ENCODE measurements at places on chromosomes 7 and 10.

GRCh38 chr7:95595746-95596197 lies 544 bp downstream of the PDK4 start:
- no peak for DNase-seq

- DNase-seq: peak; percentile 61
Measured at GRCh38 chr10:28628184-28628893, 49.0 kb upstream of the BAMBI start.

DNA sequence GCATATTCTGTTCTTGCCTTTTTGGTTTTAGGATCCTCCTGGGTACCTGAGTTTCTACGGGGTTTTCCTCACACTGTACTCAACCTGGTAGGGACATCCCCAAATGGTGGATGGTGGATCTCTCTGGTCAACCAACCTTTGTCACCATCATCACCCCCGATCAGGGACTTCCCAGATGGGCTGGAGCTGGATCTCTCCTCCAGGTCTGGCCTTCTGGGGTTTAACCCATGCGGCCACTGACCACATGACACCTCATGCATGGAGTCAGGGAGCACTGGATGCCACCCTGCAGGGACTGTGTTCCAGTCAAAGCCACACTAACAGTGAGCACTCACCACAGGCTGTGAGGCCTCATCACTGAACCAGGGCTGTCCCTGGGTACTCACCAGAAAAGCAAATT lies 80.0 kb downstream of the CELF2 start:
- no peak for DNase-seq

DNA sequence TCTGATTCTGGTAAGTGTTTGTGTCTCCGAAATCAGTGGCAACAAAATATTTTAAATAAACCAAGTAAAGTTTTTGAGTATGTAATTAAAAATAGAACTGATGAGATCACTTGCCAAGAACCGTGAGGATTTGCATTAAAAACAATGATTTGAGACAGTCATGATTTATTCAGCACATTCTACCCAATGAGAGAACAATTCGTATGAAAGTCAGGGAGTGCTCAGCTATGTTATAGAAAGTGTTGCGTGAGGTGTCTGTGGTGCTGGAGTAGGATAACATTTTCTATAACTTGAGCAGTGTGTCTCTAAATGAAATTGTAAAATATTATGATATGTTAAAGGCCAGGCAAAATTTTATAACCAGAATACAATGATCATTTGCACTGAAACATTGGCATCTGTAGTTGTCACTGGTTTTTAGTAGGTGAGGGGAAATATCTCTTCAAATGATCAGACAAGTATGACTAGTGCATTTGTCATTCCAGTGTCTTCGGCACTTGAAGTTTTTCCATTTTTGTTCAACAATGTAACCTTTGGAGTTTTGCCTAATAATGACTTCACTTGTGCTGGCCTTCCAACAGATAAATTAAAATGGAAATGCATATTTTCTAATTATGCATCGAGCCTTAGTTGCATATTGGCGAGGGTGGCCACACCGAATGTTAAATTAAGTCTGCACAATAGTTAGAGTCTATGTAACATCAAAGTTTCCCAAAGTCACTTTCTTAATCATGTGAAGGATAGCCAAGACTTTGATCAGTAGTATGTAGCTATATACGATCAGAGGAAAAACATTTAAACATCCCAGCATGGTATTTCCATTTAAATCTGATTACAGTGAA lies 335.9 kb downstream of the GFRA1 start:
- no peak for DNase-seq

- DNase-seq: no peak
Measured at GRCh38 chr10:100999742-101000126, at the start of gene LZTS2. TSS of gene LZTS2 (plus strand) at chr10:100999808. CDS start at chr10:101002539, 2,731 bp downstream.

- no peak for DNase-seq
Measured at GRCh38 chr10:81136261-81136660, 598.6 kb downstream of the SH2D4B start.

GRCh38 chr10:4453950-4454349 lies 372.1 kb upstream of the AKR1E2 start:
- no peak for DNase-seq

- DNase-seq: no peak
Measured at GRCh38 chr10:63841761-63842160, 320.6 kb downstream of the REEP3 start.

GRCh38 chr10:20641605-20642004 lies 255.5 kb downstream of the NEBL start:
- no peak for DNase-seq

DNA sequence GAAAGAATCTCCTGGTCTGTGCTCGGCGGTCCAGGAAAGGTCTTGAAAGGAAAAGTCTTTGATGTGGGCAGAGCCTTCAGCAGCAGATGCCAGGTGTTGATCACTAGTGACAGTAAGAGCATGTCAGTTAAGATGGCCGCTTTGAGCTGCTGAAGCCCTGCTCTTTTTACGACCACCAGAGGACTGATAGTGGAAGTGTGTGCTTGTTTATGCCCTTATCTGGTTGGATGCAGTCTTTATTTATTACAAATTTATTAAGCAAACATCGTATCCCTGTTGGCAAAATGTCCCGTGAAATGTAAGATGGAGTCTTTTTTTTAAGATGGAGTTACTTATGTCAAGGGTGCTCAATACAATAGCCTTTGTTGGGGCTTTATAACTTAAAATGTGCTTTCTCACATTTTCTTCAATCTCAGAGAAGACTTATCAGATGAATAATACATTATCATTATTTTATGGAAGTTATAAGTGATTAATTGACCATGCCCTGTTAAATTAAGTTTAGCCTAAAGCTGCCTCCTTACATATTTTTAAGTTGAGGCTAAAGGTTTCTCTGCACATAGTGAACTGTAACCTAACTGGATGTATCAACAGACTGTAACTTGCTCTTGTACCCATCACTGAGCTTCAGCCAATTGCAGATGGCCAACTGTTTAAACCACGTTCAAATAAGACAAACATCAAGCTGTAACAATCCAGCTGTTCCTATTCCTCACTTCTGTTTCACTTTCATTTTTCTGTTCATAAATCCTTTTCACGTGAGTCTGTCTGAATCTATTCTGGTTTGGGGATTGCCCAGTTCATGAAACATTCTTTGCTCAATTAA lies 97.4 kb upstream of the PIK3CG start:
- DNase-seq: no peak

DNA sequence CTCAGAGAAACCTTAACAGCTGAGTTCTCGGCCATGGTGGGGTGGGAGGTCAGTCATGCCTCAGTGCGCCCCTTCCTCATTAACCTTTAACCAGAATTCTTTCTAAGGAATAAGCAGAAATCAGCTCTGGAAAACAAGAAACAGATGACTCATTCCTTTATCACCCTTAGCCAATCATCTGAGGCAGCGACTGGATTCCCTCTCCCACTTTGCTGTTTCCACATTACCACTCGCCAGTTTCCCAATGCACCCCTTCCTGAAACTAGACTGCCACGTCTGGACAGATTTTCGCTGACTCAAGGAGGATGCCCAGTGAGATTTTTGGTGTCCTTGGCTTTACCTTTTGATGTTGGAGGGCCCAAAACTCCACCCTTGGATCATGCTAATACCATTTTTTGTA lies 223.8 kb downstream of the PLXDC2 start:
- no peak for DNase-seq

- no peak for DNase-seq
Measured at GRCh38 chr10:21705828-21706176, 171.8 kb downstream of the MLLT10 start.

- no peak for DNase-seq
Measured at GRCh38 chr7:46806856-46807255, 775.1 kb downstream of the TNS3 start.

- peak; percentile 40 for DNase-seq
Measured at GRCh38 chr10:135601-136464, 578 bp downstream of the ZMYND11 start.

- peak; percentile 47 for DNase-seq
Measured at GRCh38 chr10:3692387-3692999, 92.5 kb downstream of the KLF6 start.

GRCh38 chr10:75403939-75404814 lies 2.6 kb upstream of the ZNF503 start:
- DNase-seq: peak; percentile 62

DNA sequence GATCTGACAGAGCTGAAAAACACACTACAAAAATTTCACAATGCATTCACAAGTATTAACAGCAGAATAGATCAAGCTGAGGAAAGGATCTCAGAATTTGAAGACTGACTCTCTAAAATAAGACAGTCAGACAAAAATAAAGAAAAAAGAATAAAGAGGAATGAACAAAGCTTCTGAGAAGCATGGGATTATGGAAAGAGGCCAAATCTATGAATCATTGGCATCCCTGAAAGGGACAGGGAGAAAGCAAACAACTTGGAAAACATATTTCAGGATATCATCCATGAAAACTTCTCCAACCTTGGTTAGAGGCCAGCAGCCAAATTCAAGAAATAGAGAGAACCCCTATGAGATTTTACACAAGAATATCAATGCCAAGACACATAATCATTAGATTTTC lies 804.8 kb upstream of the IGFBP3 start:
- DNase-seq: no peak

- DNase-seq: no peak
Measured at GRCh38 chr7:98423043-98423442, 22.2 kb upstream of the BAIAP2L1 start.

DNA sequence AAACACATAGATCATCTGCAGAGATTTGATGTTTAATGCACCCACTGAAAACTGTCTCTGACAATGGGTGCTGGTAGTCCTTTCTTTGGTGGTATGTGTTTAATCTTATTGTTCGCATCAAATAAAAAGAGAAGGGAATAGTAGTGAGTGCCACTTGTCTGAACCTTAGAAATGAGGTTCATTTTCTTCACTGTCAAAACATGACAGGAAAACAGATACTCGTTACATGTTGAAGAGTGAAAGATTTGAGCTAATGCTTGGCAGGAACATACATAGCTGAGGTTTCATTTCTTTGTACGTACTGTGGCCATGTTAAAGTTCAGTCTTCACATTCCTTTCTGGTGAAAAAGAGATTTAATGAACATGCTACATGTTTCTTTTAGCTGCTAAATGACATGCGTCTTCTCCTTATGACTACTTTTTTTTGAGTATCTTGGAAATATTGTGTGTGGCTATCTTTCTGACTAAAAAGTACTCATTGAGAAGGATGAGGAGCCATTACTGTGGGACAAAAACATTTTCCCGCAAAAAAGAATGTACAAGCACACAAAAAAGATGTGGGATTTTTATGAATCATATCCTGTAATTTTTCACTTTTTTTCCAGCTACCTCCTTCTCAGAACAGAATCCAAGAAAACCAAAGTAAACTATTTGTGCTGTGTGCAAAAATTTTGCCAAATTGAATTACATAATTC lies 108.0 kb downstream of the TWIST1 start:
- no peak for DNase-seq

- no peak for DNase-seq
Measured at GRCh38 chr10:58797356-58797755, 284.7 kb downstream of the BICC1 start.

- DNase-seq: no peak
Measured at GRCh38 chr7:151520419-151521261, 945 bp upstream of the RHEB start.

DNA sequence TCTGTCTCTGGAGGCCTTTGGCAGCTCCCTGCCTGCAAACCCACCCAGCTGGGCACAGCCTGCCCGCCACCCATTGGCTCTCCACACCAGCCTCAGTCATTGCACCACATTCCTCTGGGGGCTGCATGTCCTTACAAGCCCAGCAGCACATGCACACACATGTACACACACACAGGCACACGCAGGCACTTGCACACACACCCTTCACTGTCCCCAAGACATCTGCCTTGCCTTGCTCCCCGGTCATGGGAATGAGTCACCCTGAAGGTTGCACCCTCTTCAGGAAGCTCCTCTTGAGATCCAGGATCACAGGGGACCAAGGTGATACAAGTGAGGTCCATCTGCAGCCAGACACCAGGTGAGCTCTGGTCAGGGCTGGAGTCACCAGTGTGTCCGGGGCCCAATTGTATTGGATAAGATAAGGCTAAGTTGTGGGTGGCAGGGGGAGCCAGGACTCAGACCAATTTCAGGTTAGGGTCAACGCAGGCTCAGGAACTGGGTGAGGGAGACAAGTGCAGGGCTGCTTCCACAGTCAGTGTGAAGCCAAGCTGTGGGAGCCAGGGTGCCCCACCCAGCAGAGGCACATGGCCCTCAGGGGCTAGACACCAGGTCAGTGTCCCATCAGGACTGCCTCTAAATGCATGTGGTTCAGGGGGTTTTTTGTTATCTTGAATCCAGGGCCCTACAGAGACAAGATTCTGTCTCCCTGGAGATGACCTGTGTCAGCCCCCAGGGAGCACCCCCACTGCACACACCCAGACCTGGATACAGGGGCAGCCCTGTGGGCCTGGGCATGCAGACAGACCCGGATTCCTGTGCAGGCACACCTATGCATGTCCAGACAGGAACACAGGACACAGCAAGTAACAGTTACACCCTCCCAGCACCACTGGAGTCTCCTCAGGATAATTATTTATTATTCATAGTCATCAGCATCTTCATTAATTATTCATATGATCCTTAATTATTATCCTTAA lies 33.8 kb downstream of the KCNH2 start:
- DNase-seq: no peak

GRCh38 chr10:53700278-53700677 lies 927.7 kb upstream of the MBL2 start:
- peak; percentile 19 for DNase-seq

DNA sequence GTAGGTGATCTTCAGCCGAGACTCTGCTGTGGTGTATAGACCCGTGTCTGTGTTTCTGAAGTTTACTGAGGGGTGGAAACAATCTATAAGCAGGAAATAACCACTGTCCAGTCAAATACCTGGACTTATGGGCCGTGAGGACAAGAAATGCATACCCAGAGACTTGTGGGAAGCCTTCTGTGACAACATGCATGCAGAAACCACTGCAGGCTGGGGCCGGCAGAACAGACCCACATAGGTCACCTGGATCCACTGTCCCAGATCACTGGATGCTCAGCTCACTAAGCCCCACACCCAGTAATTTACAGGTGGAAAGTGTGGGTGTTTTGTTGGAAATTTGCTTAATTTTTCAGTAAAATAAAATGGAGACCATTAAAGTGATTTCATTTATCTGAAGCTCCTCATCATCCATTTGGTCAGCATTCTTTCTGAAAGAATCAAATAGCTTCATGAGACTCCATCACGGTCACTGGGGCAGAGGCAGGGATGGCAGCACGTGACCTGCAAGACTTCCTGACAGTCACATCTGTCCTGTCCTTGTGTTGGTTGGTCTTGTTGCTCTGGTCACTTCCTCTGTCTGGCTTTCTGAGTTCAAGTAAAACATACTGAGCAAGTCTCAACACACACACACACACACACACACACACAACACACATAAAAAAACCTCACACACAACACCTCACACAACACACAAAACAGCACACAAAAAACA lies 108.3 kb downstream of the TNS3 start:
- DNase-seq: no peak

GRCh38 chr7:44292876-44293560 lies 32.4 kb downstream of the CAMK2B start:
- no peak for DNase-seq

DNA sequence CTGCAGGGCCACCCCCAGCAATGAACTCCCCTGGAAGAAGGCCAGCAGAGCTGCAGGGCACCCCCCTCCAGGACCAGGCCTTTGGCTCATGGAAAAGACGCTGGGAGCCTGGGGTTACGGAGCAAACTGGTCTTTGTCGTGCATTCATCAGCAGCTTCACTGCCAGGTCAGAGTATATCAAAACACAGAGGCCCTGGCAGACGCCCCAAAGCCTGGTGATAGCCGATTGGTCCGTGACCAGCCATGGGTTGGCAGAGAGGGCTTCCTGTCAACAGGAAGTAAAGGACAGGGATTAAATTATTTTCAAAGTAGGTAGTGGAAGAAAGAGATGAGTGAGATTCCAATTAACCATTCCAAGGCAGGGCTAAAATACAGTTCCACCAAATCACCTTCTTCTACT lies 9.0 kb downstream of the PRKAG2 start:
- no peak for DNase-seq
